ENCODE measurements at places on chromosomes 6 and 20.

- no peak for DNase-seq
Observed at GRCh38 chr20:47263465-47264084, 92.9 kb downstream of the ZMYND8 start.

DNA sequence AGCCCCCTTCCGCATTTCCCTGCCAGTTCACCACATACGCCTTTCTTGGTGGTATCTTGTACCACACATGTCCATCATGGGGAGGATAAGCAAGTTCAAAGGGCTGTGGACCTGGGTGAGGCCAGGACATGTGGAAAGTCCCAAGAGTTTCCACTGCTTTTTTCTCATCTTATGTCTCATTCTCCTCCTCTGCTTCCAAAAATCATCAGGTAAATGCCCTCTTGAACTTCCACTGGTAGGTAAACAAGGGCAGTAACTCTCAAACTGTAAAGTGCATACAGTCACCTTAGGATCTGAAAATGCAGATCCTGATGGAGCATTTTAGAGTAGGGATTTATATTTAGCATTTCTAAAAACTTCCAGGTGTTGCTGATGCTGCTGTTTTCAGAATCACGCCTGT is 7.9 kb upstream of the SIRT5 start:
- no peak for DNase-seq

DNA sequence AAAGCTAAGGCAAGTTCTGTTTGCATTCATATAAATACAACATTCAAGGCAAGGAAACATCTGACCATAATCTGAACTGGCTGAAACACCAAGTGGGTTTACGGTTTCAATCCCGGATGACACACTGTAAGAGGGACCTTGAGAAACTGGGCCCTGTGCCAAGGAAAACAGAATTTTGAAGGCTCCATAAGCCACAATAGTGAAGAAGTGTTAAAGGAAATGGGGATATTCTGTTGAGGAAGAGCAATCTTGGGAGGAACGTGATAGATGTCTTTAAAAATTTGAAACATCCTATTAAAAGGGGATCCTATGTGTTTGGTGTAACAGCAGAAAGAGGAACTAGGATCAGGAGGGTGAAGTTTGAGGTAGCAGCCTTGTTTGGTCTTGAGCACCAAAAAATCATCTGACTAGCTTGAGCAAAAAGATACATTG is 82.4 kb upstream of the TAB2 start:
- no peak for DNase-seq

DNA sequence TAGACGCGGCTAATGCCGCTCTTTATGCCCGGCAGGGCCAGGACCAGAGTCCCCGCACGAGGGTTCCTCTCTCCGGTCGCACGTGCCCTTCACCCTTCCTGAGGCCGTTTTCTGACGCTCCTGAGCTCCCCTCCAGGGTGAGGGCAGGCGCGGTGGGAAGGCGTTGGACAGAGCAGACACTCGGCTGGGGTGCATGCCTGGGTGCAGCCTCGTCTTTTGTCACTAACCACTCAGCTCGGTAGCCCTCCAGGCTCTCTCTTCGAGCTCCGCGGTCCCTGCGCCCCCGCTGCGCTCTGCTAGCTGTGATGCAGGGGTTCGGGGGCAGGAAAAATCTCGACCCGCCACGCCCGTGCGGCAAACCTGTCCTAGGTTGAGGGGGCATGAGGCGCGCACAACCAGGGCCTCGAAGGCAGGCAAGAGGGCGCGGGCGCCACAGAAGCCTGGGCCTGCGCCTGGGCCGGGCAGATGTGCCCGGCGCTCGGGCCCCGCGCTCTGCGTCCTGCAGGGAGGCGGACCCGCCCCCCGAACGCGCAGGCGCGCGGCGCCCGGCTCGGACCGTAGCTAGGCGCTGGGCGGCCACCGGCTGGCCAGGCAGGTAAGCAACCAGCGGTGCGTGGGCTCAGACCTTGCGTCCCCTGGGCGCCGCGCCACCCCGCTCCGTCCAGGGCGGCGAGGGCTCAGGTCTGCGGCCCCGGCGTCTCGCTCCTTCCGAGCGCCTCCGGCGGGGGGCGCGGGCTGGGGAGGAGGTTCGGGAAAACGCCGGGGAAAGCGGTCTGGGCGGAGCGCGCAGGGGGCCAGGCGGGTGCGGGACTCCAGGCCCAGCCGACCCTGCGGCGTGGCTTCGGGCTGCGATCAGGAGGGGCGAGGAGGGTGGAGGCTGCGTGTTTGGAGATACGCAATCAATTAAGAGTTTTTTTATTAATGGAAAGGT is at the start of gene L3MBTL1:
Gene L3MBTL1 (plus strand): TSS at position 548 of the 931 bp plus-strand sequence. CDS start 5,807 bp downstream, outside the sequence.
- no peak for DNase-seq

Data from activated effector memory CD4-positive, alpha-beta T cell treated with anti-CD3 and anti-CD28 coated beads, Interleukin-2, amount 50 U/mL, for 16 hours (primary cell).